ENCODE measurements at places on chromosomes 4 and X.

DNA sequence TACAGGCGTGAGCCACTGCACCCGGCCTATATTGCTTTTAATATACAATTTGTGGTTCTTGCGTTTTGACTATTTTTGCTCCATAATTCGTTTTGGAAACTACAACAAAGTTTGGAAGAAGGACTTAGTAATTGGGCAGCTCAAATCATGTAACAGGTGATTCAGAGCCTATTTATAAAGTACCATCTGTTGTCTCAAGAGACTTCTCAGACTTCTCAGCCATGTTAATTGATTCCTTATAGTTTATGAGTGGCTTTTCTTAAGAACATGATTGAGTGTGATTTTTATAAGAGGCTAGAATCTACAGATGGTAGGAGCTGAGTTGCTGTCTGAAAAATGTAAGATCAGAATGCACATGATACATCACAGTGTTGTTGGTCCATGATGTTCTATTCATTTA lies 240.2 kb downstream of the ADGRL3 start:
- no peak for DNase-seq

DNA sequence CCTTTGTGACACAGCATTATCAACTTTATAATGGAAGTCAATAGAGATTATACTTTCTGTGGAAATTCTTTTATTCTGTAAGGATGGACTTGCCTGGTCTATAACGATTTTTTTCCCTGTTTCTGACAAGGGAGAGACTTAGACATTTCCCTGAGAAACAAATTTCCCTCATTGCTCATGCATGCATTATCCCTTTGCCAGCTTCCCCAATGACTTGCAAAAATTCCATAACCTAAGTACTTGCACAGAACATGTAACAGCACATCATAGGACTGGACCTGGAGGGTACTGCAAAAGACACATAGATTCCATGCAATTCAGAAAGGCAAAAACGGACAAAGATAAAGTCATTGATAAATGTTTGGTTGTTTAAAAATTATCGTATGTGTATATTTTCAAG lies 166.7 kb downstream of the FHIP1A start:
- no peak for DNase-seq

DNA sequence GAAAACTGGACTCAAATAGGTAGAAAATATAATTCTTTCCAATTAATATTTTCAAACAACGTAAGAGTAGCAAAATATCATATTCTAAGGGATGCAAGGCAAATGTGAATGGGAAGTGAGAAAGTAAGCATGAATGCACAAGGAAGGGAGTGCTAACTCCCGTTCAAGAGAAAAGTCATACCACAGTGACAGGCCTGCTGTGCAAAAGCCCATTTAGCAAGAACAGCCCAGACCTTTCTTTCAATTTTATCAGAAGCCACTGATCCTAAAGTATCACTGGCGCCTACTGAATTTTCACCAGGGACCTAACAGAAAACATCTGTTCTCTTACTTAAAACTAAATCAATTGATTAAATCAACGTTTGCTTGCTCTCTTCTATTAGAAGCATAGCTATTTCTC lies 157.9 kb upstream of the DKK2 start:
- no peak for DNase-seq

DNA sequence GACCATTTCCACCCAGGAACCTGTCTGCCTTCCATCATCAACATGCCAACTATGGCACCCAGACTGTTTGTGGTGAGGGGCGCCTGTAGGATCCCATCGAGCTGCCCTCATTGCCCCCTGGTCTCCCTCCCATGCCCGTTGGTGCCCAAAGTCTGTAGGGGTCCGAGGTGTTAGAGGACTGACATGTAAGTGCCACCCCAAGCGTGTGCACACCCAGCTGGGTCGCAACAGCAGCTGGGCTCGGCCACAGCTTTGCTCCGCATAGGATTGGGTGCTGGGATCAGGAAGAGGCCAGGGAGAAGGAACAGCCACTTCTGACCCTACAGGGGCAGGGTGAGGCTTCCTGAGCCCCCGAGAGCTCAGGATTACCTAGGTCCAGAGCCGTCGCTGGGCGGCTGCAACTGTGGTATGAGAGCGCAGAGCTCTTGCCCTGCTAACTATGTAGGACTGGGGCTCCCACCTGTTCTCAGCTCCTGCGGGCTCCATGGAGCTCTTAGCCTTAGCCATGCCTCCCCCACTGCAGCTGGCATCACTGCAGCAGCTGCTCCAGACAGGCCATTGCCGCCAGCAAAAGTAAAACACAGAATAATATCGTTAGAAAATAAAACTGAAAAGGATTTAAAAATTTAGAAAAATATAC lies 1160.3 kb downstream of the FSTL5 start:
- no peak for DNase-seq

DNA sequence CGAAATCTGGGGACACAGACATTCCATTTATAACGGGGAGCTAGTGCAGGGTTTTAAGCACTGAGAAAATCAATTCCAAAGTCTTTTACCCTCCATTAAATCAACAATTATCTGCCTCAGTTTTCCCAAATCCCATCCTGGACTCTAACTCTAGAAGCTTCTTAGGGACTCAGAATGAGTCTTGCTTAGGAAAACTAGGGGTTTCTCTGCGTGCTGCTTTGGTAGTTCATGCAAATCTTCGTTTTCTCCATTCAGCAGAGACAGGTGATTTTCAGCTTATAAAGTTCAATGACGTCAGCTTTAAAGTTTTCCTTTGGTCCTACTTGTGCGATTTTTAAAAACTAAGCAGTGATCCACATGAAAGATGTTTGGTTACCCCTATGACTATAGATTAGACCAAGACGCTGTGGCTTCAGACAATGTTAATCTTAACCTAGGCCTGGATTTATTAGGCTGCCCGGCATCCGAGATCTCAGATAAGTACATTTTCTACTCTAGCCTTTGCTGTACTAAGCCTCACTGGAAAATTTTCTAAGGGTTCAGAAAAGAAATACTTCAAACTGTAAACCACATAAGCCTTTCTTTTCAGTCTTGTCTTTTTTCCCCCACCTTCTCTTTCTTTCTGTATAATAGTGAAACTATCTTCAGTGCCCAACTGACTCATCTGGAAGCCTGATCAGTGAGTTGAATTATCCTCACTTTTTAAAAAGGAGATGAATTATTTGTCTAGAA lies 121.4 kb upstream of the GATB start:
- DNase-seq = peak; percentile 44

DNA sequence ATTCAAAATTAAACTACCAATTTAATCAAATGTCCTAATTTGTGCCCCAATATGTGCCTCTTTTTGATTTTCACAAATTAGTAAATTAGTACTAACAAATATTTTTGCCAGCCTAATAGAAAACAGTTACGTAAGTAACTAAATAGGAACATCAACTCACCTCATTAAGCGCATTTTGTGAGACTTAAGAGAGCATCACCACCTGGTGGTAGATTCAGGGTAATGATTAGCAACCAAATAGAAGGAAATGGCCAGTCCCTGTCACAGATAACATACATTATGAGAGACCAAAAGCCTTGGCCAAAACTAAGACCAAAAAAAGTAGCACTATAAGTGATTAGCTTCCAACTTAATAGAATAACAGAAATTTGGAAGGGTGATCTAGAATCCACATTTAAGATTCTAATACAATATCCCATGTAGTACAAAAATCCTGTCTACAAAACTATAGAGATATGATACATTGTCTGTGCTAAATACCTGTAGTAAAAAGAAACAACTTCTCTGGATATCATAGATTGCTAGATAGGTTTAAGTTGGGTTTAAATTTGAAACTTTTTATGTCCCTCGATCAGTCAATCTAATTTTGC lies 46.7 kb downstream of the C4orf46 start:
- peak; percentile 68 for DNase-seq

GRCh38 chr4:110850461-110851442 lies 227.9 kb upstream of the PITX2 start:
- DNase-seq = no peak

DNA sequence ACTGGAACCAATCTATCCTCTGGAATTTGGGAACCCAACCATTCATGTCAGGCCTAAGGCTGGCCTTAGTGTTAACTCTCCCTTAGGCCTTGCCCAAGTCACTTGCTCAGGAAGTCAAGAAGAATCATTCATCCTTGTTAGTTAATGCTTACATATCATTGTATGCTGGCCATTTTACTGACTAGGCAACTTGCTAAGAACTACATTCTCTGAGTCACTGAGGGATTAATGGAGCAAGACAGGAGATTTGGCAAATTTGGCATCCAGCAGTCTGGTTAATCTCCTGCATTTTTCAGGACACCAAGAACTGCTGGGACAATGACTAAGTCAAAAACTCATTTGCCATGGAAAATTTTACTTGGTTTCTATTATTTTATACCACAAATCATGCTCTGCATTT lies 115.8 kb upstream of the DDIT4L start:
- DNase-seq = no peak

DNA sequence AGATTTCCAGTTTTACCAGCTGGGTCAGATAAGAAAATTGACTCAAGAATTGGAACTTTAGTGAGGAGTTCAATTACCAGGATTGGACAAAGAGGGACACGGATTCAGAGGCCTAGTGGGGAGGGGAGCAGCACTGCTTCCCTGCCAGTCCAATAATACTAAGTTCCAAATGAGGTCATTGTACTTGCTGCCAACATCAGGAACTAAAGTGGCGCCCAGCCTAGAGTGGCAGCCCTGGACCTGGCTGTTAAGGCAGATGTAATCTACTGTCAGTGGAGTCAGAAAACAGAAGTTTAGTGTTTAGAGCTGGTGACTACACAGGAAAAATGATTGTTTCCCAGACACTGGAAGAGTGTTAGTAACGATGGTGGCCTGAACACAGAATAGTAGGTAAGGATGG lies 42.7 kb upstream of the RAPGEF2 start:
- DNase-seq = no peak

DNA sequence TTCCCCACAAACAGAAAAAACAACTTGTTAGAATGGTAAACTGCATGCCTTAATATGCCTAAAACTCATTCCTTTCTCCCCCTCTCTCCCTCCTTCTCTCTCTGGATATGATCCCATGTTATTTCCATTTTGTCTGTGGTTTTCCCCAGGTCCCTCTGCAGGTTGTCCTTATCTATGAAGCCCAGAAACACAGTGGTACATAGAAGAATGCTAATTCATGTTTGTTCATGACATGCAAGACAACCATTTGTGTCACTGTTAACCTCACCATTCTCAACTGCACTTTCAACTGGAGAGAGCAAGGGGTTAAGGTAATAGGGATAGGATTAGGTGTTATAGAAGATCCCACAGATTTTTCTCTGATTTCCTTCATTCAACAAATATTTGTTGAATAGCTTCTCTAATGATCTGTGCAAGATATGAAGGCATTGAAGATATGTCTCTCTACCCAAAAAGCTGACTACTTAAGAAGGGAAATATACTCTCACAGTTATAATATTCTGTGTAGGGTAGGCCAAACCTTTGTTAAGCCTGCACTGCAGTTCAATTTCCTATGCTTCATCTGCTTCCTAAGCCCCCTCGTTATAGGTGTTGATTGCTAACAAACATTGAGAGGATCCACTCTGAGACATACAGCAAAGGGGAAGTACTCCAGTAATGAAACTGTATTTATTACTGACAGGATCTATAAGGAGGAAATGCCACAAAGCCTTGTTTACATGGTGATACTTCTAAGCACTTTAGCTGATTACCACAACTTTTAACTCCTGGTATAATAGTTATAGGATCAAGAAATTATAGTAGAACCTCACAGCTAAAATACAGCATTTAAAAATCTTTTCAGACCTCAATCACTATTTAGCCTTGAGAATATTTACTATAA lies 96.1 kb downstream of the FRYL start:
- peak; percentile 30 for DNase-seq

GRCh38 chr4:140003876-140004548 lies 150.0 kb downstream of the MAML3 start:
- no peak for DNase-seq

DNA sequence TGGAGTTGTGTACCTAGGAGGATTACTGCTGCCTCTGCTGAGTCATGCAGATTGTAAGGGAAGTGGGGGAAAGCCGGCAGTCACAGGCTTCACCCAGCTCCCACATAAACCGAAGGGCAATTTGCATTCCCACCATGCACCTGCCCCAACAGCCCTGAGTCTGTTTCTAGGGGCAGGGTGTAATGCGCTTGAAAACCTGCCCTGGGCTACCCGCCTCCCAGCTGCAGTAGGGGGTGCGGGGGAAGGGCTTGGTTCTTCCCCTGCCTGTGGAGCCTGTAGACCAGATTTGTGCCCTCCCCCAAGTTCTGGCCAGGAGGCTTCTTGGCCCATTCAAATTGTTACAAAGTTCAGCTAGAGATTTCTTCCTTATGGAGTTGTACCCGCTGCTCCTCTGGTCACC lies 269.2 kb upstream of the DDX53 start:
- no peak for DNase-seq

DNA sequence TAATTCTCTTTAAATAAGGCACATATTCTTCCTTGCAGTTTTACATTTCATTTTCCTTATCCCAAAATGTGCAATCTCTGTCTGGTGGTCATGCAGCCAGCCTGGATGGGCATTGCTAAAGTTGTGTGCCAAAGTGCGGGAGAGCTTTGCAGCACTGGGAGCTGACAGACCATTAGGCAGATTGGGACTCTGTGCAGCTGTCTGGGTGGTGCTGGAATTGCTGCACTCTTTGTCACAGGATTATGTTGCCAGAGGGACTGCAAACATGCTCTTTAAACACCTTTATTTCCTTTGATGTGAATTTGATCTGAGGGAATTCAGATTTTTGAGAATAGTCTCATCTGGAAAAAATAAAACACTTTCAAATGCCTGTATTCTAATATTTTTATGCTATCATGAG lies 956.2 kb upstream of the DIAPH2 start:
- DNase-seq = no peak

DNA sequence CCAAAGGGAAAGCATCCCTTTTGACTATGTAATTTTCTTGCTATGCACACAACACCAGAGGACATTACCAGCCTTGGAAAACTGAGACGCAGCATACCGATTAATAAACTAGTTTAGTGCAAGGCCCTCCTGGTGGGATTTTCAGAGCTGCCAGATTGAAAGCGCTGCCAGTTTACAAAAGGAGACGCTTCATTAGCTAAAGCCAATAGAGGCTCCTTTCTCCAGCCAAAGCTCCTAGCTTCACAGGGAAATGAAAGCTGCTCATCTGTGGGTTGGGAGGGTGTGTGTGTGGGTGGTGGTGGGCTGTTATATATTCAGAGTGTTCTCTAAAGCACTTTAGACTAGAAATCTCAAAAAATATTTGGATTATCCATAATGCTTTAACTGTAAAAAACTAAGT lies 32.4 kb downstream of the SPANXN4 start:
- no peak for DNase-seq

- peak; percentile 59 for DNase-seq
Measured at GRCh38 chr4:100060765-100061416, 110.8 kb upstream of the H2AZ1 start.

DNA sequence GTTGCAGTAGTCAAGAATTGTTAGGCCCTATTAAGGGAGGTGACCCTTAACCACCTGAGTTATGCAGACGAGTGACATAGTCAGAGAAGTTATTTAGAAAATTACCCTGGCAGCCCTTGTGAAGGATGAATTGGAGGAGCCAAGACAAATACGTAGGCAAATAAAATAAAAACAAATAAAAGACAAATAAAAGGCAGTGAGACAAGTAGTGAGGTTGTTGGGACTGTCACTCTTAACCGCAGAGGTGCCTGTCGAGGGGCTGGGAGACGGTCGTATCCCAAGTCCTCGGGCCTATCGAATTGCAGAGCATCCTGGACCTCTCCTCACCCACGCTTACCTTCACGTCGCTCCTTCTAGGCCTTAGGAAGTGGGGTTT lies 58.0 kb upstream of the ZC4H2 start:
- DNase-seq = peak; percentile 1

GRCh38 chr4:6017800-6018199 lies 431 bp downstream of the C4orf50 start:
- DNase-seq = no peak

Data from GM12865 (cell line).